Esophagus muscularis mucosa (tissue), 4 donors: ENCODE measurements at places on chromosomes 16 and 17. TPM values are rescaled to one million over a fixed set of nuclear protein-coding genes. Genes with fewer than 3 reads are reported as not detected.

- no peaks in the 10 kb centered on the region for H3K36me3 ChIP-seq
- H3K4me1 ChIP-seq, result peaks cover 19% of the 10 kb centered on the region
- DNase-seq, result no peak
- no peak overlapping the region for H3K4me3 ChIP-seq
- no peaks in the 10 kb centered on the region for H3K27me3 ChIP-seq
These were observed 218.1 kb upstream of the FOXF1 start for GRCh38 chr16:86292171-86292775.

- H3K27me3 ChIP-seq, result peaks cover 84% of the 10 kb centered on the region
- H3K4me1 ChIP-seq, result peaks cover 16% of the 10 kb centered on the region
- no peak within 1 kb of the TSS for H3K4me3 ChIP-seq
- H3K27ac ChIP-seq, result no peak within 1 kb of the TSS
- no peaks in the 10 kb centered on the region for H3K36me3 ChIP-seq
These were observed at the start of gene OR1F1 for GRCh38 chr16:3187798-3188674. OR1F1 (plus strand) TSS chr16:3188204.

DNA sequence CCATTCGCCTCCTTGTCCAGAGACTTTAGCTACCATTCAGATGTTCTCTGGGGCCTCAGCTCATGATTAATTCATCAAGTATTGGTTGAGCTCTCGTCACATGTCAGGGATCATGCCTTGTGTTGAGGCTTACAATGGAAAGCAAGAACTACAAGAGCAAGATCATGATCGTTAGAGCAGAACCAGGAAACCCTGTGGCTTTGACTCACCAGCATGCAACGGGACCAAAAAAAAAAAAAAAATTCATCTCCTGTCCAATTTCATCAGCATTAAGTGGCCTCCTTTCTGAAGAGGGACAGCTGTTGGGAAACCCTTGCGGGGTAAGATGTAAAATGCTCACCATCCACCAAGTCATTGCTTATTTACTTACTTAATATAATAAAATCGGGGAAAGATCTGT, 12.1 kb upstream of the USP10 start:
- no peaks in the 10 kb centered on the region for H3K4me1 ChIP-seq
- DNase-seq, result no peak
- H3K27me3 ChIP-seq, result no peaks in the 10 kb centered on the region
- H3K4me3 ChIP-seq, result no peak overlapping the region
- H3K36me3 ChIP-seq, result no peaks in the 10 kb centered on the region
- no peak overlapping the region for H3K27ac ChIP-seq

- H3K27ac ChIP-seq, result no peak overlapping the region
- no peaks in the 10 kb centered on the region for H3K4me1 ChIP-seq
- H3K4me3 ChIP-seq, result no peak overlapping the region
These were observed 57.1 kb downstream of the GOSR1 start for GRCh38 chr17:30534298-30534697.

- H3K36me3 ChIP-seq, result no peaks in the 10 kb centered on the region
- H3K27ac ChIP-seq, result no peak overlapping the region
- no peak overlapping the region for H3K4me3 ChIP-seq
- no peaks in the 10 kb centered on the region for H3K4me1 ChIP-seq
These were observed 765.6 kb downstream of the CDH11 start for GRCh38 chr16:64356267-64356666.

DNA sequence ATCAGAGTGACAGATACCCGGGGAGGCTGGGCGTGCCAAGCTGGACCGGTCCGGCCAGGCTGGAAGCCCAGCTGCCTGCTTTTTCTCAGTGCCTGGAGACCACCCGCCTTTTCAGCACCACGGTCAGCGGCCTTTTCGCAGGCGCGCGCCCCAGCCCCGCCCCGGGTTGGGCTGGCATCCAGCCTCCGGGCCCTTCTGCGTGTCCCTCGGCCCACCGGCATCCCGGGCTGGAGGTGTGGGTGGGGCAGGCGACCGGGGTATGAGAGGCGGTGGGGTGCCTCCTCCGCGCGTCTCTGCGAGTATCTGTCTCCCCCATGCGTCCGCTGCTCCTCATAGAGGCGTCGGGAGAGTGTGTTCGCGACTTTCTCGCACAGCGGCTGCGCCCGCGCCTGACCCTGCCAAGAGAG, 102.5 kb downstream of the MRM1 start:
- no peak for DNase-seq
- no peaks in the 10 kb centered on the region for H3K36me3 ChIP-seq
- H3K4me1 ChIP-seq, result peaks cover 5% of the 10 kb centered on the region
- no peak overlapping the region for H3K27ac ChIP-seq

GRCh38 chr17:71380535-71380934, 740.3 kb upstream of the SOX9 start:
- H3K27ac ChIP-seq, result no peak overlapping the region
- no peaks in the 10 kb centered on the region for H3K36me3 ChIP-seq
- no peaks in the 10 kb centered on the region for H3K27me3 ChIP-seq
- no peak overlapping the region for H3K4me3 ChIP-seq
- no peak for DNase-seq
- H3K4me1 ChIP-seq, result no peaks in the 10 kb centered on the region

- H3K4me1 ChIP-seq, result peaks cover 7% of the 10 kb centered on the region
- DNase-seq, result no peak
- no peak overlapping the region for H3K4me3 ChIP-seq
- H3K27ac ChIP-seq, result no peak overlapping the region
- H3K36me3 ChIP-seq, result no peaks in the 10 kb centered on the region
- H3K27me3 ChIP-seq, result no peaks in the 10 kb centered on the region
These were observed 10.7 kb upstream of the RNF222 start for GRCh38 chr17:8408371-8408770.

DNA sequence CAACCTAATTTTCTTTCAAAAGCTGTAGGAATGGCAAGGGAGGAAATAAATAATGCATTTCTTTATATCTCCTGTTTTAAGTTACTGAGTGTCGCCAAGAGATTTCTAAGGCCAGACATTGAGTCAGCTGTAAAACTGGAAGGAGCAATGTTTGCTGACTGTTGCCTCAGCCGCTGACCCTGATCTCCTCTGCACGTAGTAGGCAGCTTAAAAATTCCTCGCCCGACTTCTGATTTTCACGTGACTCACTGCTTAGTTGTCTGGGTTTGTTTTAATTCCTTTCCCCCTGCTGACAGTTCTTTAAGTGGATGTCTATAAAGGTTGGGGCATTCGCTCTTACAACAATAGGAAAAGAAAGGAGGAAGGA, 100.6 kb downstream of the WWOX start:
- no peaks in the 10 kb centered on the region for H3K4me1 ChIP-seq
- no peak overlapping the region for H3K4me3 ChIP-seq
- no peaks in the 10 kb centered on the region for H3K36me3 ChIP-seq
- no peak for DNase-seq
- H3K27me3 ChIP-seq, result no peaks in the 10 kb centered on the region

- H3K4me3 ChIP-seq, result no peak overlapping the region
- no peak for DNase-seq
- H3K4me1 ChIP-seq, result peaks cover 7% of the 10 kb centered on the region
- H3K27ac ChIP-seq, result no peak overlapping the region
- H3K36me3 ChIP-seq, result peaks cover 20% of the 10 kb centered on the region
These were observed 5.5 kb downstream of the KDM8 start for GRCh38 chr16:27208796-27209195.

Gene ADAD2
- total RNA-seq, result 0.42 TPM

Gene TBC1D3
- total RNA-seq, result not detected

Gene IRF8
- total RNA-seq, result 12.9 TPM

Gene UTS2R
- not detected for total RNA-seq

Gene CACNG1
- total RNA-seq, result not detected

Gene PLD6
- total RNA-seq, result 13.7 TPM
